ENCODE measurements at places on chromosomes 1 and 21. TPM values are rescaled to one million over a fixed set of nuclear protein-coding genes. Genes with fewer than 3 reads are reported as not detected.
A peak's percentile ranks its signal among the peaks of the same experiment; 100 is the strongest.

DNA sequence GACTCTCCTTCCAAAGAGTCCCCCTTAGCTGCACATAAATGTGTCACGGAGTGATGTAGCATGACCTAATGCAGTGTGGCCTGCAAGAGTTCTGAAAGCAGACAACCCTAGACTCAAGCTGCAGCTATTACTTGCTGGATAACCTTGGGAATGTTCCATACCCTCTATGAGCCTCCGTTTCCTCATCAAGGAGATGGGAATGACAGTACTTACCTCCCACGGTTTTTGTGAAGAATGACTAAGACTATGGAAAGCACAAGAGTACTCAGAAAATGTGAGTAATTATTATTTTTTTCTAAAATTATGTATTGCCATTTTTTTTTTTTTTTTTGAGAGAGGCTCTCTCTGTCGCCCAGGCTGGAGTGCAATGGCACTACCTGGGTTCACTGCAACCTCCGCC is 3.0 kb downstream of the TTC39A start:
- no peak overlapping the region for H3K4me3 ChIP-seq
- H3K27me3 ChIP-seq, result peaks cover 4% of the 10 kb centered on the region
- no peak overlapping the region for H3K27ac ChIP-seq
- H3K36me3 ChIP-seq, result no peaks in the 10 kb centered on the region
- peaks cover 9% of the 10 kb centered on the region for H3K4me1 ChIP-seq
- DNase-seq, result no peak

DNA sequence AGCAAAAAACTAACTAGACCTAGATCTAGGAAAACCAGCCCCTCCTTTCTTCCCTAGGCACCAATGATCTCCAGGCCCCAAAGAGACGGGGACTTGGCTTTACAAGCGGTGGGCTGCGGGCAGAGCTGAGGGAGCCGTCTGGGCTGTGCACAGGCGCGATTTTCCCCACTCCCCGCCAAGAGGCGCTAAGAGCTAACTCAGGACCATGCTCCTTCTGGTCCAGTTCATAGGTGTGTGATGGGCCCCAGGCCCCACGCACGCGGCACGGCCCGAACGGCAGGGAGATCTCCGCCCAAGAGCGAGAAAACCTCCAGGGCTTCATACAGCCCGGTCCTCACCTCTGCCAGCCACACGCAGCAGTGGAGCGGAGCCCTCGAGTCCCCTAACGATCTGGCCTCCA is 7.5 kb upstream of the GPR153 start:
- DNase-seq, result no peak
- H3K4me1 ChIP-seq, result no peaks in the 10 kb centered on the region
- no peak overlapping the region for H3K4me3 ChIP-seq
- no peak overlapping the region for H3K27ac ChIP-seq

GRCh38 chr1:9844106-9844505 is 20.3 kb upstream of the CLSTN1 start:
- H3K4me1 ChIP-seq, result no peaks in the 10 kb centered on the region
- no peaks in the 10 kb centered on the region for H3K36me3 ChIP-seq
- H3K4me3 ChIP-seq, result no peak overlapping the region

DNA sequence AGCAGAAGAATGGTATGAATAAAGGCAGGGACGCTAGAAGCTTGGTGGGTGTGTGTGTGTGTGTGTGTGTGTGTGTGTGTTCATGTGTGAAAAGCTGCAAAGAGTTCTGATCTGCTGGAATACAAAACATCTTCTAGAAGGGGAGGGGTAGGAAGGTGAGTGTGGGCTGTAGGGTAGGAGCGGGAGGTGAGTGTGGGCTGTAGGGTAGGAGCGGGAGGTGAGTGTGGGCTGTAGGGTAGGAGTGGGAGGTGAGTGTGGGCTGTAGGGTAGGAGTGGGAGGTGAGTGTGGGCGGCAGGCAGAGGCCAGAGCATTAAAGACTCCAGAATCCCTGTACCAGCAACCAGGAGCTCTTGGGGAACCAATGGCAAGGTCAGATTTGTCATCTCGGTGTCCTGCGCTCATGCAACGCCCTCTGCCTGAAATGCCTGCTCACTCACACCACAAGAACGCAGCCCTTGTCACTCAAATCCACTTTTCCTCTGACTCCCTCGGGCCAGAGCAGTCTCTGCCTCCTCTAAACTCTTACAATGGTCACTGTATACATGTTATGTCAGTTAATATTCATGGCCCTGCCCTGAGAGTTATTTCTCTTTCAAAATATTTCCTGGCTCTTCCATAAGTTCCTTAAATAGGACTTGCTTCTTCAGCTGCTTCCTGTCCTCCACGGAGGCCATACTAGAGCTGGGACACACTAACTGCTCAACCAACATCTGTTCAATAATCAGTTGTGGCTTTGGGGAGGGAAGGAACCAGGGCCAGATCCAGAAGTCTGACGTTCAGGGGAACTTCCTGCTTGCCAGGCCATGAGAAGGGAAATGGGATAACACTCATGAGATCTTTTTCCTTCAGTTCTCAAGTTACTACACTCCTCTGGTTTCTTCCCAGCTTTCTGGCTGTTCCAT is 53.6 kb upstream of the ZNF644 start:
- no peaks in the 10 kb centered on the region for H3K27me3 ChIP-seq
- H3K27ac ChIP-seq, result no peak overlapping the region
- H3K4me3 ChIP-seq, result no peak overlapping the region
- no peaks in the 10 kb centered on the region for H3K36me3 ChIP-seq

Gene RPE65
- polyA plus RNA-seq, result not detected

DNA sequence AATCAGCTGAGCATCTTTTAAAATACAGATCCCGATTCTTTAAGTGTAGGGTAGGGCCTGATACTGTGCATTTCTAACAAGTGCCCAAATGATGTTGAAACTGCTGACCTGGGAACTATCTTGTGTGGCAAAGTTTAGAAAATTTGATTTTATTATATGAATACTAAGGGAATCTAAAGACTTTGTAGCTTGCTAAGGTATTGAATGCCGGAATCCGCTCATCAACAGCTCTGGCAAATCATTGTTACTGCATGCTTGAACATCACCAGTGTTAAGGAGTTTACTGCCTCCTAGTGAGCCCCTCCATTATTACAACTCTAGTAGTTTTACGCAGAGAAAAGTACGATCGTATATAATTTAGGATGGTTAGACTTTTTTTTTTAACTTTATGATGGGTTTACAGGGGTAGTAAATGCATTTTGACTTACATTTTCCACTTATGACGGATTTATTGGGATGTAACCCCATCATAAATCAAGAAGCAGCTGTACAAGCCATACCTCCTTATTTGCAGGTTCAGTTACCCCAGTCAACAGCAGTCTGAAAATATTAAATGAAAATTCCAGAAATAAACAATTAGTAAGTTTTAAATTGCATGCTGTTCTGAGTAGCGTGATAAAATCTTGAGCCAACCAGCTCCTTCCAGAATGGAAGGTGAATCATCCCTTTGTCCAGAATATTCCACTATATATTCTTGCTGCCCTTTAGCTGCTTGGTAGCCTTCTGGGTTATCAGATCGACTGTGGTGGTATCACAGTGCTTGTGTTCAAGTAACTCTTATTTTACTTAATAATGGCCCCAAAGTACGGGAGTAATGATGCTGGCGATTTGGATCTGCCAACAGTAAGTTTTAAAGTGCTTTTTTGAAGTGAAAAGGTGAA is 892 bp downstream of the TYW3 start:
- H3K36me3 ChIP-seq, result peaks cover 5% of the 10 kb centered on the region
- H3K27me3 ChIP-seq, result no peaks in the 10 kb centered on the region
- H3K4me3 ChIP-seq, result peak overlapping the region; percentile 81
- H3K4me1 ChIP-seq, result peaks cover 10% of the 10 kb centered on the region
- no peak for DNase-seq

Measured in GM12878 (cell line).